Activated CD4-positive, alpha-beta T cell treated with anti-CD3 and anti-CD28 coated beads for 4 hours (primary cell): ENCODE measurements at places on chromosomes 12 and 14.

- DNase-seq: no peak
These were observed 15.3 kb downstream of the TNFRSF1A start for GRCh38 chr12:6326316-6327228.

DNA sequence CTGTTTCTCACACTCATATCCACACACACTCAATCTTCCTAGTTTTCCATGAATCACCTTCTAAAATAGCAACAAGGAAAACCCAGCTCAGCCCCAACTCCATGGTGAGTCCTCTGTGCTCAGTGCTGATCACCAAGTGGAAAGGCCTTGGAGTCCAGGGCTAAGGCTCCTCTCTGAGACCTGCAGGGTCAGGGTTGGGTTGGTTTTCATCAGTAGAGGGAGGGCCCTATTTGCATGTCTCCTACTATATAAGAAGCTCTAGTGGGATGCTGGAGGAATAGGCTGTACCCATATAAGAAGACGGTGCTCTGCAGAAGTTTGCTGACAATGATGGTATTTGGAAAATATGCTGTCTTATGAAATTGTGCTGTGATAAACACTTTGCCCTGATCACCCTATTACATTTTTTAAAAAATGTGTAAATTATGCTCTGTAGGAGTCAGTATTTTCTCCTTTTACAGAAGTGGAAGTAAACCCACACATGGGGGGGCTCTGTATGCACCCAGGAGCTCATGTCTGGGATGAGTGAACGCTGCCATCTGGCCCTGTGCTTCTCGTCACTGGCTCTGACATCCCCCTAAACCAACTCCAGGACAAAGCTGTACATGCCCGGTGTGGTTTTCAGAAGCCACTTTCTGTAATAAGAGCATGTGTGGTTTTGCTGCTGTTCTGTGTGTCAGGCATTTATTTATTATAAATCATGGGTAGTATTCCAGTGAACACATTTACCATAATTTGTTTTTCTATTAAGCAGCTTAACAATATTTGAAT is 536.3 kb downstream of the TMEM121 start:
- DNase-seq: no peak

- DNase-seq: no peak
These were observed 43.0 kb downstream of the LRIG3 start for GRCh38 chr12:58877243-58877743.

DNA sequence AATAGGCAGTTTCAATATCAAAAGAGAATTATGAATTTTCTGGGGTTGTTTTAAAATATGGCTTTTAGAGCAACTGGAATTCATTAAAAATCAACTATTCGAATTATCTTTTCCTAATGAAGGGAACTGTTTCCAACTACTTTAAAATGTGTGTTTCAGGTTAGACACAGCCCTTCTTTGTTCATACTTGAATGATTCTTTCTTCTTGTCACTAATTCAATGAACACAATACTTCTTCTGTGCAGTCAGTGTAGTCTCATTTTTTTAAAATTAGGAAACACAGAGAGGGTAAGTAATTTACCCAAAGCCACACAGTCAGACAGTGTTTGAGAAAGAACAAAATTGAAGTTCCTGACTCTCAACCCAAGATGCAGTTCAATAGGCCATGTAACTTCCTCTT is 414.0 kb downstream of the CCDC91 start:
- DNase-seq: no peak

DNA sequence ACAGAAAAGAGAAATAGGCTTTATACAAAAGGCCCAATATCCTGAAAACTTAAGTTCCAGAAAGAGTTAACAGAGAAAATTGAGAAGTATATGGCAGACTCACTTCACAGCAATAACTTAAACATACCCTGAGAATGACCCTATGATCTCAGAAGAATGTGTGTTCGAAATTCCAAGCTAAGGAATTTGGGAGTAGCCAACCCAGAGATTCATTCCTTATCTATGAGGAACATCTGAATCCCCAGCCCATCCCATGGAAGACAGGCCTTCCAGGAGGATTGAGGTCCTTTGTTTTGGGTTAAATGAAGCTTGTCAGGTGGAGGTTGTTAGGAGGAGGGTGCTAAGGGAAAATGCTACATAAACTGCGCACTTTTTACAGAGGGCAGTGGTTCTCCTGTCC is 7.5 kb upstream of the SAV1 start:
- DNase-seq: no peak

DNA sequence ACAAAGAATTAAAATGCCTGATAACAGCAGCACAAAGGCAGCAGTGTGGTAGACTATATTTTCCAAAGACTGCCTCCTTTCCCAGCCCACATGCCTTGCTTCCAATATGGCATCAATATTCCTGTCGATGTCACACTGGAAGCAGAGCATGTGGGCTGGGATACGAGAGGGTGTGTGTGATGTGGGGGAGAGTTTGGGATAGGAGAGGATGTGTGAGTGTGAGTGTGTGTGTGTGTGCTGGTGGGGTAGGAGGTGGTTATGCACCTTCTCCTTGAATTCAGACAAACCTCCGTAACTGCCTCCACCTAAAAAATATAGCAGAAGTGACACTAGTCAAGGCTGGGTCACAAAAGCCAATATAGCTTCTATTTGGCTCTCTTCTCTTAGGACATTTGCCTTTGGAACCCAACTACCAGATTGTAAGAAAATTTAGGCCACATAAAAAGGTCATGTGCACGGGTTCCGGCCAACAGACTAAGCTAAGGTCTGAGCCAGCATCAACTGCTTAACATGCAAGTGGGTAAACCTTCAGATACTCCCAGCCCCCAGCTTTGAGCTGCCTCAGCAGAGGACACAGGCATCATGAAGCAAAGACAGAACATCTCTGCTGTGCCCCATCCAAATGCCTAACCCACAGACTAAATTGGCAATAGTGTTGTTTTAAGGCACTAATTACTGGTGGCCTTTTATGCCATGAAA is 29.5 kb downstream of the SPPL3 start:
- DNase-seq: no peak

GRCh38 chr12:53695152-53696145 is 19.6 kb upstream of the ATP5MC2 start:
- peak; percentile 26 for DNase-seq

- DNase-seq: no peak
These were observed 10.1 kb downstream of the LACRT start for GRCh38 chr12:54624315-54625279.

DNA sequence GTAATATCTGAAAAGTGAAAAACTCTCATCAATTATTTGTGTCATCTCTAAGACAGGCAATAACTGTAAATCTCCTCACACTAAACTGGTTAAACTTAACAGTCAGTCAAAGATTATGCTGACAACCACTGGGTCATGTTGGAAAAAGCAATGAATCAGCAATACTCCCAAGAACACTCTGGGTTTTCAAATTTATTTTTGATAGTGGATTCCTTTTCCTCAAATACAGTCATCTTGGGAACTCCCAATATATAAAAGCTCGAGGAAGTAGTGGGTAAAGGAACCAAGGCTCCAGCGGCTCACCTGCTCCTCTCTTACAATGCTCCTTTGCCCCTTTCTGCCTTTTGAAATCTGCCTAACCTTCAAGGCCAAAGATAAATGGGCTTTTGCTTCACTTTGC is 70.0 kb downstream of the ARMH4 start:
- no peak for DNase-seq

GRCh38 chr12:65886996-65887395 is 62.7 kb downstream of the HMGA2 start:
- no peak for DNase-seq

DNA sequence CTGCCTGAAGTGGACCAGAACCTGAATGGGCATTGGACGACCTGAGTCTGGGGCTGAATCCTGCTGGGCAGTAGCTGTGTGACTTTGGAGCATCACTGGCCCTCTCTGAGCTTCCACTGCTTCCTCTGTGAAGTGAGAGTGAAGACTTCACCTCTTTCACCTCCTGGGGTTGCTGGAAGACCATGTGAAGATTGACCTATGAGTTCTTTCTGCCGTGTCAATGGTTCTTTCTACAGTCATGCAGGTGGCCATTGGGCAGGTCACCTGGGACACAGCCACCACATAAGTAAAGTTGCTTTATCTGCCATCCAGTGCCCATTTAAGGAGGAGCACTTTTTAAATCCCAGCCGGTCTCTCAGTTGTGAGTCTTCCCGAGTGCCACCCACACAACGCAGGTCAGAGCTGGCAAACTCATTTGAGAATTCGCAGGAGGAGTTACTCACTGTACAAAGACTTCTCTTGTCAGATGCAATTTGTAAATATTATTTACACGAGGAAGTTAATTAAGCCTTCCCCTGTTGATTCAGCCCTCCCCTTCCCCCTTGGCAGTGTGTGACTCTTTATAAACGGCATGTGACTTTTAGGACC is 74.8 kb upstream of the TCL1B start:
- no peak for DNase-seq

DNA sequence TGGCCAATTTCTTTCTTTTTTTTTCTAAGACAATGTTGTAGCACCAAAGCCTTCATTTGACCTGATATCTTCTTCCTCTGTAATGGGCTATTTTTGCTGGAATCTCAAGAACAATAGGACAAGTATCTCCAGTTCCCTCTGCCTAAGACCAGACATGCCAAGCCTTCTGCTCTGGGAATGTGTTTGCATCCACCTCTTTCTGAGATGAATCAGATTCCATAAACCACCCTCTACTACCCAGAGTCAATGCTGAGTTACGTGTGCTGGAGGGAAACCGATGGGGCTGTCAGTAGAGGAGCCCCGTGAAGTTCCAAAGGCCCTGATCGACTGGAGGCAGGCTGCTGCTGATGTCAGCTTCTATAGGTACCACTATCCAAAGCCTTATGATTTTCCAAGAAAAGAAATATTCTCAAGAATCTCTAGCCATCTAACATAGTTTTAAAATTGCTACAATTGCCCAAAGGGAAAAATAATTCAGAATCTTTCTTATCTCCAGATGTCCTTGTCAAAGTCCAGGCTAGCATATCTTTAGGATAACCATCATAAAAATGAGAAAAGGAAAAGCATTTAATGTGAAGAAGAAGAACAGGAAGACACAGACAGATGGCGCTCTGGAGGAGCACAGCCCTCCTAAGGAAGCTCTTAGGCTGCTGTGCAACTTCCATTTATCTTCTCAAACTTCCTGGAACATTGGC is 101.9 kb downstream of the SLC8A3 start:
- no peak for DNase-seq

DNA sequence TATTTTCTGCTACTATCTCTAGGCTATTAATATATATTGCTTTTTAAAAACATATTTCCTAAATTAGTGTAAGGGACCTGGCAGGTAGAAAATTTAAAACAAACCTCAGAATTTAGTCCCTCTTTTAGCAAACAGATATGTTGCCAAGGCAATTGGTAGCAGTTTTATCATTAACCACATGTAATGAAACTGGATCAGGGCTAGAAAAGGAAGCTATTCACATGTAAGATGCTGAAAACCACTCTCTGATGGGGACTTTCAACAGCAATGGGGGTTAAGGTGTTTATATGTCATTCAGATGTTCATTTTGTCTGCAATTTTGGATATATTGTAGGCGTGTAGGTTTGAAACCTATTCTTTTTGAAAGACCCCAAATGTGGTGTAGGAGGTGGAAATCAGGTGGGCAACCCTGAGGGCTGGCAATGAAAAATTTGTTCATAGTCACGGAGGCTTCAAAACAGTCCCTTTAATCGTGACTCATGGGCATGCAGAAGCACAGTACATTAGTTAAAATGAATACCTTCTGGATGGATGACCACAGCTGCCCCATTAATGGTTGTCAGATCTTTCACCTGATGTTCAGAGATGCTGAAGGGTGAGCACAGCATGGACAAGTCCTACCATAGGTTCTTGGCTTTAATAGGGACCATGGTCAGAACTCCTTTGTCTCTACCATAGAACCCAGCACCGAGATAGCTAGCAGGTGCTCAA is 5.9 kb upstream of the PKP2 start:
- DNase-seq: no peak

DNA sequence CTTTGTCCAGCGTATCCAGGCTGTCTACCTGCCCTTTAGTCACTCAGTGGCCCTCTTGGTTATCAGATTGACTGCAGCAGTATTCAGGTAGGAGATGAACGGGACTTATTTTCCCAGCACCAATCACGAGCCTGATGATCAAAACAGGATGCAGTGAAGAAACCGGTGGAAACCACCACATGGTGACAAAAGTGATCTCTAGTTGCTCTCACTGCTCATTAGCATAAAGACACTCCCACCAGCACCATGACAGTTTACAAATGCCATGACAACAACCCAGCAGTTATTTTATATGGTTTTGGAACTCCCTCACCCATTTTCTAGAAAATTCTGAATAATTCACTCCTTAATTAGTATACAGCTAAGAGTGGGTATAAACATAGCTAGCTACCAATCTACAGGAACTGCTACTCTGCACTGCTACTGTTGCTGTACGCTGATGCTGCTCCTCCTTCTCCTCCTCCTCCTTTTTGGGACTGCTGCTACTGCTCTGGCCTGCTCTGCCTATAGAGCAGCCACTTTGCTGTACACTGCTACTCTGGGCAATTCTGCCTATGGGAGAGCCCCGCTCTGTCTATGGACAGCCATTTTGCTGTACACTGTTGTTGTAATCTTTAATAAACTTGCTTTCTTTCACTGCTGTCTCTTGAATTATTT is 142.5 kb upstream of the SSTR1 start:
- peak; percentile 46 for DNase-seq

GRCh38 chr12:78315028-78315427 is 484.3 kb downstream of the NAV3 start:
- no peak for DNase-seq

DNA sequence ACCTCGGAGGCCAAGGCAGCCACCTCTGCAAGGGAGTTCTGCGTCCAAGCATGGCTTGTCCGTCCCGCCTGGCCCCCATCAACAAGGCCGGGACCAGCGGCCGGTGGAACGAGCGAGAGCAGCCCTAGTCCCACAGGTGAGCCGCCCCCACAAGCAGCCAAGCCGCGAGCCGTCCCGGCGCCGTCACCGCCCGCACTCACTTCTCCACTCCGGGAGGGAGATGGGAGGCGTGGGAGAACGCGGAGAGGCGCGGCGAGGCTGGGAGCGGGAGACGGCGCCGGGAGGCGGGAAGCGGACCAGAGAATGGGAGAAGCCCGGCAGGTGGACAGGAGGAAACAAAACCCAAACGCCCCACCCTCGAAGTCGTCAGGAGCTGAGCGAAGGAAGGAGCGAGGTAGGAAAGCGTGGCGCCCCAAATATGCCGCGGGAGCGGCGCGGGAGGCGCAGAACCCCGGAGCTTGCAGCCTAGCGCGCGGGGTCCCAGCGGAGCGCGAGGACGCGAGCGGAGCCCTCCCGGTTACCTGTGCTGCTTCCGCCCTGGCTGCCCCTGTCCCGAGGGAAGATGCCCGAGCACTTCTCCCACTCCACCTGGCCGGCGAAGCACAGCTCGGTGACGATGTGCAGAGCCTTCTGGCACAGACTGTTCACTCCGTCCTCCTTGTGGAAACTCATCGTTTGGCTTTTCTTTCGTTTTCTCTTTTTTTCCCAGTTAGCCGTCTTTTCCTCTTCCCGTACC is 600 bp downstream of the SYT10 start:
- no peak for DNase-seq

GRCh38 chr12:19390051-19390598 is 49.2 kb upstream of the AEBP2 start:
- no peak for DNase-seq

DNA sequence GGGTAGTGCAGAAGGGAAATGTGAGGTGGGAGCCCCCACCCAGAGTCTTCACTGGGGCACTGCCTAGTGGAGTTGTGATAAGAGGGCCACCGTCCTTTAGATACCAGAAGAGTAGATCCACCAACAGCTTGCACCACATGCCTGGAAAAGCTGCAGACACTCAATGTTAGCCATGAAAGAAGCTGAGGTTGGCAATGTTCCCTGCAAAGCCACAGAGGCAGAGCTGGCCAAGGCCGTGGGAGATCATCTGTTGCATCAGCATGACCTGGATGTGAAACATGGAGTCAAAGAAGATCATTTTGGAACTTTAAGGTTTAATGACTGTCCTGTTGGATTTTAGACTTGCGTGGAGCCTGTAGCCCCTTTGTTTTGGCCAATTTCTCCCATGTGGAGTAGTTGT is 468.4 kb upstream of the FOXG1 start:
- no peak for DNase-seq

GRCh38 chr12:92876496-92876895 is 52.6 kb downstream of the EEA1 start:
- no peak for DNase-seq
